ENCODE measurements at places on chromosomes 5 and 9.

DNA sequence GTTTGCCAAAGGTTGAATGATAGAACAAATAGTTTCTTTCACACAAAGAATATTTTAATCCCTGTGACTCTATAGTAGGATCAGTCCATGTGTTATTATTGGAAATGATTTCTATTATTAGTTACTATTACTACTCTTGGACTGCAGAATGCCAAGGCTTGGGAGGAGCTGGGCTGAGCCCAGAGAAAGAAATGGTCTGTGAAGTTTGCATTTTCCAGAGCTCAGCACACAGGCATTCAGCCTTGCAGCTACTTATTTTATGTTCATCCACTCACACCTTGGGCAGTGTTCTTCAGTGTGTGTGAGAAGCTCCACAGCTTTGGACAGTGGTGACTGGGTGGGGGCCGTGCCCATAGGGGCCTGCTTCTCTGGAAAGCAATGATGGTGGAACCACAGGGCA, 583.1 kb downstream of the CCDC171 start:
- DNase-seq, result no peak

DNA sequence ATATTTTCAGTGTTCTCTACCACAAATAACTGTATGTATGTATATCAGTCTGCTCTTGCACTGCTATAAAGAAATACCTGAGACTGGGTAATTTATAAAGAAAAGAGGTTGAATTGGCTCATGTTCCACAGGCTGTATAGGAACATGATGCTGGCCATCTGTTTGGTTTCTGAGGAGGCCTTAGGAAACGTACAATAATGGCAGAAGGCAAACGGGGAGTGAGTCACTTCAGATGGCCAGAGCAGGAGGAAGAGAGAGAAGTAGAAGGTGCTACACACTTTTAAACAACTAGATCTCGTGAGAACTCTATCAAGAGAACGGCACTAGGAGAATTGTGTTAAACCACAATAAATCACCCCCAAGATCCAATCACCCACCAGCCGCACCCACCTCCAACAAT, 121.7 kb downstream of the ADAMTS6 start:
- DNase-seq, result no peak

DNA sequence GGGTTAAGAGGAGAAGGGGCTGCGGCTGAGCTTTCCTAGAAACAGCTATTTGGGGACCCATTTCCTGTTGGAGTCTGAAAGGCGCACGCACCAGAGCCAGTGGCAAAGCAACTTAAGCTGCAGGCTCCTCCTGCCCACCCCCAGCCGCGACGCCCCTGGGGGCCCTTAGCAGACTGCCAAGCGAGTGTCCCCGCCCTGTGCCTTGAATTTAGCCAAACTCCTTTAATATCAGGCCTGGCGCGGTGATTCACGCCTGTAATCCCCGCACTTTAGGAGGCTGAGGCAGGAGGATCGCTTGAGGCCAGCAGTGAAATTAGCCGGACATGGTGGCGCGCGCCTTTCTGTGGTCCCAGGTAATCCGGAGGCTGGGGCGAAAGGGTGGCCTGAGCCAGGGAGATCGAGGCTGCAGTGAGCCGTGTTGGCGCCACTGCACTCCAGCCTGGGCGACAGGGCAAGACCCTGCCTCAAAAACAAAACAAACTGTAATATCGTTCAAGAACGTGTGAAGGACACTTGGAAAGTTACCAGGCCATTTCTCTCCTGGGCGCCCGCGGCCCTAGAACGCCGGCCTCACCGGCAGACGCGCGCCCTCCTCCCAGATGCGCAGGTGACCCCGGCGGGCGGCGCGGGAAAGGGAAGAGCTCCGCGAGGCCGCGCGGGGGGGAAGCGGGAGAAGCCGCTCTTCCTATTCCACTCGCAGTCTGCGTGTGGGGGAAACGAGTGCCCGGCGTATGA, 1.0 kb upstream of the F2R start:
- no peak for DNase-seq

DNA sequence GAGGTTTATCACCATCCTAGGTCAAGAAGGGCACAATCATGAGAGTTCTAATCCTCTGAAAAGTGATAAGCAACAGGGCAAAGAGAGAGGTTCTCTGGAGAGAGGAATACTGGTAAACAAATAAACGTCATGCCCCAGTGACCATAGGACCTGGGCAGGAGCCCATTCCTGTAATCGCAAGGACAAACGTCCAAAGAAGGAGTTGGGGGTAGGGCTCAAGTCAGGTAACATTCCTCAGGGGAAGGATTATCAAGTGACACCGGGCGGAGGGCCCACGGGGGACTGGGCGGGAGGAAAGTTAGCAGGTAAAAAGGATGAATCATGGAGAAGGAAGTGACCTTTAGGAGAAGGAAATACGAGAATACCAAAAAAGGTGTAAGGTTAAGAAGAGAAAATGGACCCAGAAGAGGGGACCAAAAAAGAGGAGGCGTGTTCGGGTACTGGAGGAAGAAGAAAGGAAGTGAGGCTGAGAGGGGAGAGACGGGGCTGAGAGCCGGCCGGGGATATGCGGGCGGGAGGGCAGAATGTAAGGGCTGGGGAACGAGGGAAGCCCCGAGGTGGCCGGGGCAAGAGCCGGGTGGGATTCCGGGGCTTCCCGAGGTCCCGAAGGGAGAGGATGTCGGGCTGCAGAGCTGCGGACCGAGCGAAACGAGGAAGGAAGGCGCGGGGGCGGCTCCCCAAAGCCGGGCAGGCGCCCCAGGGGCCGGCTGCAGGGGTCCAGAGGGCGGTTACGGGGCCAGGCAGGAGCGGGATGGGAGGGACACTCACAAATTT, 583 bp downstream of the DIAPH1 start:
- DNase-seq, result peak; percentile 54

DNA sequence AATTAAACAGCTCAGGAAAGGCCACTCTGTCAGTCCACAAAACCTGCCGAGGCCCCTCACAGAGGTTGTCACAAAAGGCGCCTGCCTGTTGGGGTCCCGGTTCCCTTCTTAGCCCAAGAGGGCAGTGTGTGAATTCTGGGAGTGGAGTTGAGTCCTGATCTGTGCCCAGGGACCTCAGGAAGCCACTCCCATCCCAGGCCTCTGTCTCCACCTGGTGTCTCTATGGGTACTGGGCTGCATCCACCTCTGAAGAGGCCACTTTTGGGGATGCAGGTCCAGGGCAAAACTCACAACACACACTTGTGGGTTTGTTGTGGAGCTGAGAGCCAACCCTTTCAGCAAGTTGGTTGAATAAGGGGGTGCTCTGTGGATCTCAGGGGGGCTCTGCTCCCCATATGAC, 74.3 kb upstream of the STXBP1 start:
- no peak for DNase-seq

DNA sequence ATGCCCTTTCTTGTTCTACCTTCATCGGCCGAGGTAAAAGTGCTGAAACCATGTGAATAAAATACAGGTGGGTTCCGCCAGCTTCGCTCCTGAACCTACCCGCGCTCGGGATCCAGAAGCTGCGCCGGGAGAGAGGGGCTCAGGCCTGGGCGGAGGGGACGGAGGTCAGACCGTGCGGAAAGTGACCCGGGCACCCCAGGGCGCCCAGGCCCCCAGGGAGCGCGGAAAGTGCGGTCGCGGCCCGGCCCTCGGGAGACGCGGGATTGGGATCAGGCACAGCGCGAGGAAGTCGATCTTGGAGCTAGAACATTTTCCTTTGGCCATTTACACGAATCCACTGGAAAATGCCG, 329 bp downstream of the SYK start:
- no peak for DNase-seq

GRCh38 chr5:57494104-57495098, 11.8 kb upstream of the ACTBL2 start:
- peak; percentile 69 for DNase-seq

DNA sequence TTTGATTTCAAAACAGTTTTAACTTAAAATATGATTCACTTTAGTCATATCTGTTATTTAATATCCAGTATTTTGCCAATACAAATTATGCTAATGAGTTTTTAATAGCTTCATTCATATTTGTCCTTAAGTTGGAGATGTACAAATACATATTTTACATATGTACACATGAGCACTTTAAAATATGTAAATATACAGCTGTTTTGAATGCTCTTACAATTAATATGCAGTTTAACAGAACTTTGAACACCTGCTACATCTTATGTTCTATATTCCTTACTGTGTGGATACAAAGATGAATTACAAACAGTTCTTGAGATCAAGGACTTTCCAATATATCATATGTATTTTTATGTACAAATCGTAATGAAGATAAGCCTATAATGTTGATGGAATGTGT, 74.0 kb downstream of the CHSY3 start:
- DNase-seq, result no peak

DNA sequence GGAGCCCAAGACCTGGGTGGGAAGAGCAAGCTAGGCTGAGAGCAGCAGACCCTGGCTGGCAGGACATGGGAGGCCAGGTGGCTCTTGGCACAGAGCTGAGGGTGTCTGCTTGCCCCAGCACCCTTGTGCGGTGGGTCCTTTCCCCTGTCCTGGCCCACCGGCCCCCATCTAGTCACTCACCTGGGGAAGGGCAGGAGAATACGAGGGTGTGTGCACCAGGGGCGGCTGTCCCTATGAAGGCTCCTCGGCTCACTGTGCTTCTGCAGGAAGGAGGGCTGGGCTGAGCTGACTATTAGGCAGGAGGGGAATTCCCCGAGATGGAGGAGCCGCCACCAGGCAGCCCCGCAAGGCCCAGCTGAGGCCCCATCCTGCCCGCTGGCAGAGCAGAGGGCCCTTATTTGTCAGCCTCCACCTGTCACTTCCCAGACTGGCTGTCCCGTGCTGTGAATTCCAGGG, 6.1 kb upstream of the TNIP1 start:
- no peak for DNase-seq

- DNase-seq, result no peak
Observed at GRCh38 chr5:180297587-180298282, 5.9 kb upstream of the MAPK9 start.

- DNase-seq, result no peak
Observed at GRCh38 chr5:14251733-14252132, 108.6 kb downstream of the TRIO start.

- peak; percentile 52 for DNase-seq
Observed at GRCh38 chr5:123371575-123372179, 51.5 kb downstream of the CEP120 start.

- DNase-seq, result no peak
Observed at GRCh38 chr9:14565352-14566016, 127.7 kb downstream of the ZDHHC21 start.

All from heart left ventricle (tissue), 16 donors.